ENCODE measurements at places on chromosomes 12 and 14.

- no peak for DNase-seq
Measured at GRCh38 chr12:29762637-29763300, 21.0 kb downstream of the TMTC1 start.

DNA sequence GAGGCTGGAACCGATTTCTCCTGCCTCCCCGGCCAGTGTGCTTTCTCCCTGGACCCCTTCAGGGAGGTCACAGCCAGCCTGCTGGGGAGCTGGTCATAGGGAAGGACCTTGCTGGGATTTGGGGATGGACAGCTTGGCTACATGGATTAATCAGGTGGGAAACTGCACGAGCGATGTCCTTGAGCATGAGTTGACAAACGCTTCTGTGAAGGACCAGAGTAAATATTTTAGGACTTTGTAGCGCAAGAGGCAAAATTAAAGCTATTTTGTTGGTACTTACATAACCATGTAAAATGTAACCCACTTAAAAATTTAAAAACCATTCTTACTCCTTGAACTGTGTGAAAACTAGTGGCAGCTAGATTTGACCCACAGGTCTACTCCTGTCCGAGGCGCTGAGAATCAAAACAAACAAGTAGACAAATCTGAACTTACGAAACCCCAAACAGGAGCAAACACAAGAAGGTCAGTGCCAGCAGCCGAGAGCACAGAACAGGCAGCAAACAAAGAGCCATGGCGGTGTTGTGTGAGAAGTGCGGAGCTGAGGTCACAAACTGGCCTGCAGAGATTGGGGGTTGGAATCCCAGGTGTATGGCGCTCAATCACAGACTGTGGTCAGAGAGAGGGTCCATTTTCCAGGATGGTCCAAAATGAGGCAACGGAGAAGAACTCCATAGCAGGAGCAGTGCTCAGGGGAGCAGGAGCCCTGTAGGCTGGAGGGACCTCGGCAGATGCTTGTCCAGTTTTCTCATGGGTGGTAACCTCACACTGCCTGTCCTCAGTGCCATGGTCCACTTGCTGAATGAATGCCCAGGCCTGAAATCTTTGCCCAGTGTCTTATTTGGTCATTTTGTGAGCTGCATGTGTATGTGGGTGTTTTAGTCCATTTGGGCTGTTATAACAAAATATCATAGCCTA lies 79.2 kb upstream of the CLMN start:
- no peak for DNase-seq

DNA sequence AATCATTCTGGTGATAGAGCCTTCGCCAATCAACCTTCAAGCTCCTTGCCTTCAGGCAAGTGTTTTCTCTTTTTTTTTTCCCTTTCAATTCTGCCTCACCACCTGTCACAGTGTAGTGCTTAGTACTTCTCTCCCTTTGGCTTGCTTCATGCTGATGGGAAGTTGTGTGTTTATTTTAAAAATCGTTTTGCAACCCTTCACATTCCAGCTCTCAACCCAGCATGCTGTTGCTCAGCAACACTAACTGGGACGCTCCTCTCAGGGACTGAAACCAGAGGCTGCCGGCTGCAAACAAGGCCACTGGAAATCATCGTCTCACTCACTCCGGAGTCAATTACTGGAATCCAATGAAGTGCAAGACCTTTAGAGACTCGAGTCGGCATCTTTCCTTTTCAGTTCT lies 342.7 kb downstream of the PRKD1 start:
- no peak for DNase-seq

DNA sequence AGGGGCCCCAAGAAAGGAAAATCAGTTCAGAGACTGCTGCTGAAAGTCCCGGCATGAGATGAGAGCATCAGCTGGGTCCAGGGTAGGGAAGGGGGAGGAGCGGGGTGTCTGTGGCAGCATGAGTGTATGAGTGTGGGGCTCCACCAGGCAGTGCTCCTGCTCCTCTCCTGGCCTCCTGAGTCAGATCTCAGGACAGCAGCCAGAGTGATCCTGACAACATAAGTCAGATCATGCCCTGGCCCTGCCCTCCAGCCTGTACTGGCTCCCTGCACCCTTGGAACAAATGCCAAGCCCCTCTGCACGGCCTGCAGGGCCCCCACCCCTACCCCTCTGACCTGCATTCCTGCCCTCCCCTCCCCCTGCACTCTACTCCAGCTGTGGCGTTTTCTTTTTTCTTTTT lies 24.2 kb upstream of the LRP1-AS start:
- DNase-seq, result no peak

DNA sequence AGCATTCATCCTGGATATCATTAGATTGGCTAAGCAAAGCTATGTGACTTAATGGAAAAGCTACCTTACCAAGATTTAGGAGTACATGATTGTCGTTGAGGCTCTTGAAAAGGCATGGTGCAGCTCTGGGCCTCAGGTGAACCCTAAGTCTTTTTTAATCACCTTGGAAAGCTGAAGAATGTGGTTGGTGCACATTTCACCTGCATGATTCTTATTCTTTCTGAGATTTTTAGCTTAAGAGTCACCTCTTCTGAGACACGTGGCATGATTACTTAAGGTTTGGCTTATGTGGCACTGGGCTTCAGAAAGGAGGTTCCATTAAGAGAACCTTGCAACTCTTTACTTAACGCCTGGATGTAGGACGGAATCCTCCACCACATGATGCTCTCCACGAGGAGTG lies 498.5 kb downstream of the TMEM117 start:
- no peak for DNase-seq

DNA sequence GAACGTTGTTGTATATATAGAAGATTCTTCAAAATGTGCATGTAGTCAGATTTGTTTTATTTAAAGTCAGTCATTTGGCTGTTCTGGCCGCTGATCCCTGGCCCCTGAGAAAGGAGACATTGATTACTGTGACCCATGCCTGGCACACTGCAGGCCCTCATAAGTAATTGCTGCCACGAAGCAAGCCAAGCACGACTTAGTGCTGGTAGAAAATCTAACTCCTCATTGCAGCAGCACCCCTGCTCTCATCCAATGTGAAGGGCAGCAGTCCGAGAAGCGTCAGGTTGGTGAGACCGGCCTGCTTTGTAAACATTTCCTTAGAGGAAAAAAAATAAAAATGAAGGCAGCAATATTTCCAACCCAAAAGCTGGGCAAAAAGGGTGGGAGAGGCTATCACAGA lies 22.8 kb upstream of the TMTC2 start:
- DNase-seq, result no peak

GRCh38 chr12:1439687-1440086 lies 154.7 kb downstream of the FBXL14 start:
- DNase-seq, result no peak

DNA sequence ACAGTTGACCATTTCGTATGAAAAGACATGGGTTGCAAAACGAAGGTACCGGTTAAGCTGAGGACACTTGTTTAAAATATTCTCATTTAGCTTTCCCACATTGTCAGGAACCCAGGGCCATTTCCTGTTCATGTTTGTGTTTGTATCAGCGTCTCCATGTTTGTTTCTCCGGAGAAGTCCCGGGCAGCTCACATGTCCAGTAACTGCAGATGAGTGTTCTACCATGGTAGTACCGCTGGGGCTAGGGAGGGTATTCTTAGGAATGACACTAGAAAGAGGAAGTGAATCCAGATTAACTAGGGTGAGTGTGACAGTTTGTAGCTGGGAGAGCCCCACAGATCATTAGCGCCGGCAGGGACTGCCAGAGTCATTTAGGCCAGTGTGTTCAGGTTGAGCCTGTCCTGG lies 50.0 kb upstream of the EVL start:
- no peak for DNase-seq

GRCh38 chr14:104315169-104315568 lies 176.8 kb downstream of the KIF26A start:
- no peak for DNase-seq

- no peak for DNase-seq
Measured at GRCh38 chr12:85855305-85855704, 18.8 kb upstream of the NTS start.

DNA sequence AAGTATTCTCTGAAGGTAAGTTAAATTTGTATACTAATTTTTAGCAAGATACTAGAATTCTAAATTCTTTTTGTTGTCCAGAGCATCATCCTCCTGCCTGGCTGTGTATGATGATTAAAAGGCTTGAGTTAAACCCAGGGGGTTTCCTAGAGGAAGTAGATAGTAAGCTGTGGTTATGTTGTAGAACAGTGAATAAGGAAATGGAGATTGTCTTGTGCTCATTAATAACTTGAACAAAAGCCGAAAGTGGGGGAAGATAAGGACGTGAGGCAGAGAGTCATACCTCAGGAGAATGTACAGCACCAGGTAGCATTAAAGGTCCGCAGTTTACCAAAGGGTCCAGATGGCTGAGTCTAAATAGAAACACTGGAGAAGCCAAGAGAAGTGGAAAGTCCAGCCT lies 42.0 kb downstream of the CKB start:
- DNase-seq, result no peak

GRCh38 chr12:12909995-12910420 lies 18.6 kb downstream of the GPRC5A start:
- no peak for DNase-seq

DNA sequence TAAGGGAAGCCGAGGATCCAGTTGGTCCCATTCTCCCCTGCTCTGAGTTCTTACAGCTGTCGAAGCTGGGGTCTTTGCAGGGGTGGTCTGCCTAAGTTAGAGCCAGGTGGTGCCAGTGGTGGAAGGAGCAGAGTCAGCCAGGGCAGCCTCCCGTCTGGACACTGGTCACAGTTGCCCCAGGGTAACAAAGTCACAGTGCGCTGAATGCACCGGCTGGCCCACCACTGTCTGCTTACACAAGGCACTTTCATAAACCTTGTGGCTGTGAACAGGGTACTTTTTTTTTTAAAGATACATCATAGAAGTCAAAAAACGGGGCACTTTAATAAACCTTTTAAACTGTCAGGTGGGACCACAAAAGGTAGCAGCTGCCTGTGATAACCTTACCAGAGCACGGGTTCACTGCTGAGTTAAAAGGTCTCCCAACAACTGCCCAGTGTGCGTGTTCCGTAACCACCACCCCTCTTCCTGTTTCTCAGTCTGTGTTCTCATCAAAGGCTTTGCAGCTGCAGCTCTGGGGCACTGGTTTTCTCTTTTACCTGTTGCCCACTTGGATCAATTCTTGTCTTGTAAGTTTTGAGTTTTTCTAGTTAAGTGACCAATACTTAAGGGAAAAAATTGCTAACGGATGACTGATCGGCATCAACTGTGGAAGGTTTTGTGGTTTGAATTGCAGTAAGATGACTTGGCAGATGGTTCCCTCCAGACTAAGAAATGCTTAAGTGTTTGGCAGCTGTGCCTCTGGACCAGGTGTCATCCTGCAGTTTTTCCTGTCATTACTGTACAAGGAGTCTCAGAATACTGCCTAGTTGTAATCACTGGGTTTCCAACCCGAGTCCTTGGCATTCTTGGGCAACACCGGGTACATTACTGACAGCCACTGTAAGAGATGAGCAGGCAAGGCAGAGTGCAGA lies 55.9 kb downstream of the DYNC1H1 start:
- no peak for DNase-seq

DNA sequence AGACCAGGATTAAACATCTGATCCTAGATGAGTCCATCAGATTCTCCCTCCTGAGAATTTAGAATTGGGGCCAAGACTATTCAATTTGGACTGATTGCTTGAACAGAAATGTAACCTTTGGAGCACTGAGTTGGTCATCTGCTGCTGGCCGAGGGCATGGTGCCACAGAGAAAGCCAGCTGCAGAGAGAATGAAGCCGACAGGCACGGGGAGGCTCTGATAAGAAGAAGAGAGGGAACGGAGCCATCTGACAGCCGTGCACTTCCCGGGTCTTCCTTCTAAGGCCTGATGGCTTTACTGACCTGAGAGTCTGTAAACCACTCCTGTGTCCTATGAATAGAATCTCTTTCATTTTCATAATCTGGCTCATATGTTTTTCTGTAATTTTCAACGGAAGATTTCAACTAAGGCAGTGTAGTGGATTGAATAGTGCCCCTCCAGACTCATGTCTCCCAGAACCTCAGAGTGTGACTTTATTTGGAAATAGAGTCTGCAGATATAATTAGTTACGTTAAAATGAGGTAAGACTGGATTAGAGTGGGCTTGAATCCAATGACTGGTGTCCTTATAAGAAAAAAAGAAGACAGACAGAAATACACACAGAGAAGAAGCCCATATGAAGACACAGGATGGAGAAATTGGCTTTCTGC lies 39.1 kb upstream of the FRS2 start:
- DNase-seq, result no peak

- no peak for DNase-seq
Measured at GRCh38 chr12:100302081-100302480, 35.1 kb downstream of the SCYL2 start.

DNA sequence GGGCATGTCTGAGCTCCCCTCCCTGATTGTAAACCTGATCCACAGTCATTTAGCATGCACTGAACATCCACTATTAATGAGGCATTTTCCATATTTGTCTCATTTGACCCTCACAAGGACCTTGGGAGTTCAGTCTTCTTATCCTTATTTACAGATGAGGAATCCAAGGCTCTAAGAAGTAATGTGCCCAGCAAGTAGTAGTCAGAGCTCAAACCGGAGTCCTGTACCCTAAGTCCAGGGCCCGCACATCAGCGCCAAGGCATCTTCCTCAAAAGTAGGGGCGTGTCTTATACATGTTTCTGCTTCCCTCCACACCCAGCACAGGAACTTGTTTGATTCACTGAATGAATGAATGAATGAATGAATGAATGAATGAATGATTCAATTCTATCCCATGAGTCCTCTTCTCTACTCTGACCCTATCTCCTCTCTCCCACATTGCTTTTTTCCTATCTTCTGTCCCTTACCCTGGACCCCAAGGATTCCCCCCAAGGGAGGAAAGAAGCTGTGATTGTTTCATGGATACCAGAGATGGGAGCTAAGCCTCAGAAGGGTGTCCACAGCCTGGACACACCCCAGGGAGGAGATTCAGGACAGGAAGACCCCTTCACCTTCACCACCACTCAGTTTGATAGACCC lies 21.8 kb upstream of the KRT8 start:
- DNase-seq, result no peak

GRCh38 chr14:51331486-51332367 lies 91.7 kb downstream of the TMX1 start:
- DNase-seq, result no peak

GRCh38 chr14:89625244-89625713 lies 208.2 kb upstream of the FOXN3 start:
- no peak for DNase-seq

- no peak for DNase-seq
Measured at GRCh38 chr14:102544046-102544746, 34.6 kb upstream of the ANKRD9 start.

- DNase-seq, result no peak
Measured at GRCh38 chr12:44618946-44619345, 257.2 kb downstream of the NELL2 start.

GRCh38 chr12:5520831-5521230 lies 88.9 kb downstream of the NTF3 start:
- DNase-seq, result no peak

All from SJSA1 (cell line).